ENCODE measurements at places on chromosomes 16 and 17.

DNA sequence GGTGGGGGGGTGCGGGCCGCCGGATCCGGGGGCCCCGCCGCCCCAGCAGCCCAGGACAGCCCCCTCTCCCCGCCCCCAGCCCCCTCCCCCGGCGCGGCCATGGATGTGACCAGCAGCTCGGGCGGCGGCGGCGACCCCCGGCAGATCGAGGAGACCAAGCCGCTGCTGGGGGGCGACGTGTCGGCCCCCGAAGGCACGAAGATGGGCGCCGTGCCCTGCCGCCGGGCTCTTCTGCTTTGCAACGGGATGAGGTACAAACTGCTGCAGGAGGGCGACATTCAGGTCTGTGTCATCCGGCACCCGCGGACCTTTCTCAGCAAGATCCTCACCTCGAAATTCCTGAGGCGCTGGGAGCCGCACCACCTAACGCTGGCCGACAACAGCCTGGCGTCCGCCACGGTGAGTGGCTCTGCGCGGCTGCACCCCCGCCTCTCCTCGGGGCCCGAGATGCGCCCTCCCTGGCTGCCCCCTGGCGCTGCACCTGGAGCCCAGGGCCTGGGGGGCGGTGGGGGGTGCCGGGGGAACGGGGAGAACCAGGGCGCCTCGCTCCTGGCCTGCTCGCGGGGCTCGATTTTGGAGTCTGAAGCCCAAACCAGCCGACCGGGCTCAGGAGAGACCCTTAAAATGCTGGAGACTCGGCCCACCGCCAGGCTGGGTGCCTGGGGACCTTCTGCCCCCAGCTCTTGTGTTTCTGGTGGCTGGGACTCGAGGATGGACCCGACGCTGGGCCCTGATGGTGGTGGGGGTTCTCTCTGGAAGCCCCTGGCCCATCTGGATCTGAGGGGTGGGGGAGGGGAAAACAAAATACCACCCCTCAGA is 744 bp downstream of the CMIP start:
- DNase-seq: peak; percentile 43

DNA sequence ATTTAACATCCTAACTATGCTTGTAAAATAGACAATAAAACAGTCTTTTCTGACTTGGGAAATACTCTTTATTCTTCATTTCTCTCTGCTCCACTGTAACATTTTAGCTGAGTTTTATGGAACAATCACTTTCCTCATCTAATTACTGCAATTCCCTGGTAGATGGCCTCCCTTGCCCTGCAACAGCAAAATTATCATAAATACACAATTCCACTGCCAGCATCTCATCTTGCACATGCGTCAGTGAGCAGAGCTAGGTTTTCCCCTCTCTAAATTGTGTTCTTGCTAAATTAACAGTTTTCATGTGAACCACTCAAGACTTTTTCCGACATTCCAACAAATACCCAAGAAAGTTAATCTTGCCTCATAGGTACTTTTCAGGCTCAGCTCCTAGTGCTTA is 920.9 kb upstream of the GOT2 start:
- DNase-seq: no peak

DNA sequence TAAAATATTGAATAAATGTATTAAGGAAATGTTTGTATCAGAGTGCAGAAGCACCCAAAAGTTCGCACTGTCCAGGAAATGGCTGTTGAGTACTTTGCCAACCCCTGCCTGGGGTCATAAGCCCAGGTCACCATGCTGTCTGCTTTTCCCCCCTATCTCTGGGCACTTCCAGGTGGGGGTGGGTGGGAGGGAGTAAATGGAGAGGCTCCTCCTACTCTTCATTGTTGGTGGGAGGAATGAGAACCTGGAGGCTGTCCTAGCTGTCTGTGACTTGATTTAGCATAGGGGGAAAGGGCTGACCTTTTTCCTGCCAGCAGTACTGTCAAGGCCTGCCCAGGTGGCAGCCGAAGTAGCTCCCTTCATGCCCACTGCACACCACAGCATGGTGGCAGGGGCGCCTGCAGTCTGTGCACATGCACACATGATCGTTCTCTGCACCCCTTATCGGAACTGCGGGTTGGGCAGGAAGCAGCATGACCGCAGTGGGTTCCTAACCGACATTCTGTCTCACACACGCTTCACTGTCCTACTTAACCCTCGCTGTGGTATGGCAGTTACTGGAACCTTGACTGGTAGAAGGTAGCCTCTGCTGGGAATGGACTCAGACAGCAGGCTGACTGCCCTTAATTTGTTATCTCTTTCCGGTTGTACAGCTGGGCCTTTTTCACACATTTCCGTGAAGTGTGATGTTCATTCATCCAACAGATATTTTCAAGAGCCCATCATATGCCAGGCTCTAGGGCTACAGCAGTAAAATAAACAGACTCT is 41.5 kb downstream of the LDHD start:
- DNase-seq: peak; percentile 97

- DNase-seq: peak; percentile 48
Observed at GRCh38 chr17:64075913-64076312, 54.0 kb downstream of the ERN1 start.

GRCh38 chr17:45246861-45247428 is 14.9 kb downstream of the SPATA32 start:
- peak; percentile 78 for DNase-seq

- no peak for DNase-seq
Observed at GRCh38 chr16:27739606-27740357, 189.8 kb downstream of the KATNIP start.

DNA sequence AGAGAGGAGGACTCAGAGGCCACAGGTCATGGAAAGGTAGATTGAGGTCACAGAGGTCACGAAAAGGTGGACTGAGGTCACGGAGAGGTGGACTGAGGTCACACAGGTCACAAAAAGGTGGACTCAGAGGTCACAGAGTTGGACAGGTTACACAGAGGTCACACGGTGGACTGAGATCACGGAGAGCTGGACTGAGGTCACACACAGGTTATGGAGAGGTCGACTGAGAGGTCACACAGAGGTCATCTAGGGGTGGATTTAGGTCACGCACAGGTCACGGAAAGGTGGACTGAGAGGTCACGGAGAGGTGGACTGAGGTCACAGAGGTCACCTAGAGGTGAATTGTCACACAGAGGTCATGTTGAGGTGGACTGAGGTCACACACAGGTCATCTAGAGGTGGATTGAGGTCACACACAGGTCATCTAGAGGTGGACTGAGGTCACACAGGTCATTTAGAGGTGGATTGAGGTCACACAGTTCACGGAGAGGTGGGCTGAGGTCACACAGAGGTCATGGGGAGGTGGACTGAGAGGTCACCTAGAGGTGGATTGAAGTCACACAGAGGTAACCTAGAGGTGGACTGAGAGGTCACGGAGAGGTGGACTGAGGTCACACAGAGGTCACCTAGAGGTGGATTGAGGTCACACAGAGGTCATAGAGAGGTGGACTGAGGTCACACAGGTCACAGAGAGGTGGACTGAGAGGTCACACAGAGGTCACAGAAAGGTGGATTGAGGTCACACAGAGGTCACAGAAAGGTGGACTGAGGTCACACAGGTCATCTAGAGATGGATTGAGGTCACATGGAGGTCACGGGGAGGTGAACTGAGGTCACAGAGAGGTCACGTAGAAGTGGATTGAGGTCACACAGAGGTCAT is 26.7 kb upstream of the JPT2 start:
- DNase-seq: no peak

GRCh38 chr17:1639549-1640180 is 5.9 kb downstream of the SCARF1 start:
- DNase-seq: no peak

DNA sequence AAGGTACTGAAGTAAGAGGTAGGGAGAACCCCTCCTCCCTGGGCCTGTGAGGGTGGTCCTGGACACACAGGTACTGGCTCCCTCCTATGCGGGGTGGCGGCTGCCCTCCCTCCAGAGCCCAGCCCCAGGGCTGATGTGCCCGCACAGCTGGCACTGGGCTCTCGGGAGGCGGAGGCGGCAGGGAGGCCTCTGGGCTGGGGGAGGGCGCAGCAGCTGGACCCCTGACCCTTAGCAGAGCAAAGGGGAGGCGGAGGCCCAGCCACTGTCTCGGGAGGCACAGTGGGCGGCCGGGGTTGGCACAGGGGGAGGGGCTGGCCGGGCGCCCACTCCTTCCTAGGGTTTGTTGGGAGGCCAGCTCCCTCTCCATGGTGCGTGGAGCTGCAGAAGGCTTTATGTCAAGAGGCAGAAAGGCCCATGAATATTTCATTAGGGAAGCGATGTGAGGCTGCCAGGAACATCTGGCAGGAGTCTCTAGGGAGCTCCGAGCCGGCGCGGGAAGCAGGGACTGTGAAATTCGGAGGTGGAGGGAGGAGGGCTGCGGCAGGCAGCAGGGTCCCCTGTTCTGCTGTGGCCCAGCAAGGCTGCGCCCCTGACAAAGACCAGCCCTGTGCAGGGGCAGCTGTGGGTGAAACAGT is 44.1 kb upstream of the ACSF3 start:
- DNase-seq: no peak

DNA sequence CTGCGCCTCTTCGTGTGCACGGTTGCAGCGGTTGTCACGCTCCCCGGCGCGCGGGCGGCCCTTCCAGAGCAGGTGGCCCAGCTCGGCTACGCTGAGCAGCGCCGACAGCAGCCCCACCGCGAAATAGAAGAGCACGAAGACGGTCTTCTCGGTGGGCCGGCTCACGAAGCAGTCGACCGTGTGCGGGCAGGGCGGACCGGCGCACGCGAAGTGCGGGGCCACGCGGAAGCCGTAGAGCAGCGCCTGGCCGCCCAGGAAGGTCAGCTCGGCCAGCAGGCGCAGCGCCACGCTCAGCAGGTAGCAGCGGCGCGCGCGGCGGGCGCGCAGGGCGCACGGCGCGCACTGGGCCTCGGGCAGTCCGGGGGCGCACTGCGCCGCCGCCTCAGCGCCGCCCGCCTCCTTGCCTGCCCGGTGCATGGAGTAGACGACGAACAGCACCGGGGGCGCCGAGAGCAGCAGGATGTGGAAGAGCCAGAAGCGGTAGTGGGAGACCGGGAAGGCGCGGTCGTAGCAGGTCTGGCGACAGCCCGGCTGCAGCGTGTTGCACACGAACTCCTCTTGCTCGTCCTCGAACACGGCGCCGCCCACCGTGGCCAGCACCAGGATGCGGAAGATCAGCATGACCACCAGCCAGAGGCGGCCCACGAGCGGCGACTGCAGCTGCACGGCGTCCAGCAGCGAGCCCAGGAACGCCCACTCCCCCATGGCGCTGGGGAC is 1.3 kb downstream of the GJD3 start:
- DNase-seq: peak; percentile 32

GRCh38 chr16:49085686-49086085 is 196.0 kb downstream of the CBLN1 start:
- DNase-seq: no peak

- no peak for DNase-seq
Observed at GRCh38 chr17:11797803-11798202, 199.5 kb downstream of the ZNF18 start.

DNA sequence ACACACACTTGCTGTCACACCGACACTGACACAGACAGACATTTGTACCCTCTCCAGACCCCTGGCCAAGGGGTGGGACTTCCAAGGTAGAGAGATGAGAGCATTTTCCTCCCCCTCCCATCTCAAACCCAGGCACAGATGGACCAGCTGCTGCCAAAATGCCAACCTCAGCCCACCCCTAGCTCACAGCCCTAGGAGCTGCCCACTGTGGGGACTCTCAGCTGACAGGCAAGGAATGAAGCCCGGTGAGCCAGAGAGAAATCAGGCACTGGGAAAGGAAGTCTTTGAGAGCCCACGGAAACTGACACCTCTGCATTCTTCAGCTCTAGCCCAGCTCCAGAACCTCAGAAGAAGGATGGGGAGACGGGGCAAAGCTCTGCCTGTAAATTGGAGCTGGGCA is 2.8 kb downstream of the ETV4 start:
- DNase-seq: no peak

- no peak for DNase-seq
Observed at GRCh38 chr16:86662195-86662594, 83.8 kb downstream of the FOXL1 start.

DNA sequence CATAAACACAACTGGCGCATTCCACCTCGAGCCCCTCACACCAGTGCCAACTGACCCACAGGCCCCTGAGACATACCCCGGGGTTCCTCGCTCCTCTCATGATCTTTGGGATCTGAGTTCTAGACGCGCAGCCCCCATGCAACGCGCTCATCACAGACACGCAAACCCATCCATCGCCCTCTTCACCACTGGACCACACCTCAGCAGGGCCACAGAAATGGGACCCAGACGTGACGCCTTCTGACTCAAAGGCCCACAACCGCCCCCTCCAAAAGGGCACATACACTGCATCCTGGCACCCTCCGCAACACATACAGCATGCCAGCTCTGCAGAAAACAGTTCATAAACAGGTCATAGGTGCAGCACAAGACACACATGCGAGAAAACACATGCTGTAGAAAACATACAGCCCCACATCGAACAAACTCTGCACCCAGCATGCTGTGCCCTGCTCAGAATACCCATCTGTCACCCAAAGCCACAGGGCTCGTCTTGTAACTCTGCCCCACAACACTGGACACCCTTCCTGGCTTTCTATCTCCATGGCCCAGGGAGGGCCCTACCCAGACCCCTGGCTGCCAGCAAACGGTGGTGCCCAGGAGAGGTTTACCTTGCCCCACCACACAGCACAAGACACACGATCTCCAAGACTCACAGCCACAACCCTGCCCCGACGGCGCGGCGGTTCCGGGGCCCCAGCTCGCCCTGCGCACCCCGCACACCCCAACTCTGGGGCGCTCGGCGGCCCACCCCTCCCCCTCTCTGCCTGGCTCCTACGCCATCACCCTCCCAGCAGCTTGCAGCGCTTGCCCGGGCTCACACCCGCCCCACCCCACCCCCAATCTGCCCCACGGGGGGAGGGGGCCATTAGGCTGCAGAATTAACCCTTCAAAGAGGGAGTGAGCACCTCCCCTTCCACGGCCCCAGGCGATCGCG is 887 bp downstream of the ZBTB4 start:
- no peak for DNase-seq

GRCh38 chr16:51155199-51155607 is 4.1 kb upstream of the SALL1 start:
- no peak for DNase-seq

DNA sequence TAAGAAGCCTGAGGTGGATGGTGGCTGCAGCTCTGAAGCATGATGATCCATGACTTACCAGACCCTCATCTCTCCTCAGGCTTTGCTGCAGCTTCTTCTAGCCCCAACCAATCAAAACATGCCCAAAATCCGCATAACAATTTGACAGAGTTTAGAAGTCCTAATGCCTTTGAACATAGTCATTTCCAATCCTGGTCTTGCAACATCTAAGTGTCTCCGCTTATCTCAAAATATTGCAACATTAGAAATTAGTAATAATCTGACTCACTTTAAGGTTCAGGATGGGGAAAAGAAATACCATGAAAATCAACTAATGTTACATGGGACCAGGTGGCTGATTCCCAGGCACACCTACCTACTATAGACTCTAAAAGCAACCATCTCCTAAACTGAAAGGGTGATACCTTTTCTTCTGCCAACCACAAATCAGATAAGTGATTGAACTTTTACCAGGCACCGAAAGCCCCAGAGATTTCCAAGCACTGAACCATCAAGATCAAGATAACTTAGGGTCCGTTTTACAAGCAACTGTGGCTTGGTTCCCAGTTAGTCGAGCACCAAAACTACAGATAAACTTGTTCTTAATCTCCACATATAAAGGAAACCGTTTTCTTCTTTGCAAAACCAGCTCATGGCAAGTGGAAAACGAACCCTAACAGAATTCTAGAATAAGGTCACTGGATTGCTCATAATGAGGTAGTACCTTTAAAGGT is 14.0 kb downstream of the ERN1 start:
- no peak for DNase-seq

GRCh38 chr17:61230972-61231820 is 168.4 kb upstream of the TBX2 start:
- DNase-seq: no peak

- DNase-seq: no peak
Observed at GRCh38 chr16:17972460-17972943, 364.0 kb downstream of the NPIPA8 start.

GRCh38 chr17:55549140-55549539 is 37.9 kb upstream of the SMIM36 start:
- DNase-seq: peak; percentile 62

All from Kasumi-1 (cell line).